ENCODE measurements at places on chromosomes 2 and 18.

GRCh38 chr2:148739454-148740105 lies 95.0 kb downstream of the EPC2 start:
- DNase-seq, result no peak

DNA sequence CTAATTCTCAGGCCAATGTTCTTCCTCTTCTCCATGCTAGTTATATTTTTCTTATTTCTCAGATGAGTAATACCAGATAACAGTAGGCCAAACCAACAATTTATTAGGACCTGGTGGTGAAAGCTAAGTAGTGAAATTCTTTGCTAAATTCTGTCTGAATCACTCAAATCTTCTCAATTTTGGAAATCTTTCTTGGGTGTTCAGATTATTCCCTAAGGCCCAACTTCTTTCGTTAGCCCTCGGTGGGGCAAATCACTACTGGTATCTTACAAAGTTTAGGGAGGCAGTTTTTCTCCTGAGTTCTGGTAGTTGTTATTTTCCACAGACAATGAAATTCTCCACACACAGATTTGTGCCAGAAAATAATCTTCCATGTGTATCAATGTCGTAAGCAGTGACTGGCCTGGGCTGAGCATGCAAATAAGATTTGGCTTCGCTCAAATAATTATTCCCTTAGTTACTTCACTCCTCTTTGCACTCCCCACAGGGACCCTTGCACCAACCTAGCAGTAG lies 443.5 kb upstream of the SLC14A2 start:
- no peak for DNase-seq

GRCh38 chr18:63342206-63342605 lies 22.6 kb upstream of the BCL2 start:
- no peak for DNase-seq

GRCh38 chr2:217568289-217568971 lies 434.4 kb downstream of the TNS1 start:
- no peak for DNase-seq

DNA sequence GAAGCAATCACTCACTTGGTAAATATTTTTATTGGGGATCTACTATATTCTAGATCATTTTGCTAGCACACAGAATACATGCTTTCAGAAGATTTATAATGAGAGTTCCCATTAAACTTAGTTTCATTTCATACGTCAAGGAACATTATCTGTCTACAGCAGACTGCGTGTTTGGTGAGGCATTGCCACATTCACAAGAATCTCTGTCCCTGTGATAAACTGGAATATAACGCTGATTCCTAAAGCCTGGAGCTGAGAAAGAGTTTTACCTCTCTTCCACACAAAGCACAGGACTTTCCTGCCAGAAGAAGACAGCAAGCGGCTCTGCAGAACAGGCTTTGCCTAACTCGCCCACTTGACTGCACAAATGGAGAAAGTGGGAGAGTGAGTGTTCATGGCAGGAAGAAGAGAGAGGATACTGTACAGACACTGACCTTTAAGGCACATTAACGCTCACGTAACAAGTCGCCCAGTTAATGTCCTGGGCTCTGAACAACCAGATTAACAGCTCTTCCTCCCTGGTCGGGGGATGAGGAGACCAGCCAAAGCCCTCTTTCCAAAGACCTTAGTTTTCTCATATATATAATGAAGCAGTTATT lies 356.2 kb downstream of the GPD2 start:
- no peak for DNase-seq

GRCh38 chr2:24969784-24970183 lies 2.0 kb downstream of the DNAJC27 start:
- no peak for DNase-seq

- DNase-seq, result no peak
These were observed 116.9 kb downstream of the RND3 start for GRCh38 chr2:150370561-150370960.

DNA sequence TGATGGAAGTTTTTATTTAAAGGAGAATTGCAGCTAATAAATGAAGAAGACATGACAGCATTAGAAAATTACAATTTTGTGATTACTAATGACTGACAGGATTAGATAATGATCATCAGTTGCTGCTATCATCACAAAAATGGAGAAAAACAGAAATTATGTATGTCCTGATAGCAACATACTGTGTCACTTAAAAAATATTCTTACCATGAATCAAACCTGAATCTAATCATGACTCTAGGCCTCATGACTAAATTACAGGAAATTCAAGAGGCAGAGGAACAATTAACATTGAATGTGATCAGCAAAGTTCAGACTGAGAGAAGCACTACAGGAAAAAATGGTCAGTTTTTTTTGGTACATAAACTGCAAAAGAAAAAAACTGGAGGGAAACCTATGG lies 147.8 kb downstream of the PMAIP1 start:
- no peak for DNase-seq

DNA sequence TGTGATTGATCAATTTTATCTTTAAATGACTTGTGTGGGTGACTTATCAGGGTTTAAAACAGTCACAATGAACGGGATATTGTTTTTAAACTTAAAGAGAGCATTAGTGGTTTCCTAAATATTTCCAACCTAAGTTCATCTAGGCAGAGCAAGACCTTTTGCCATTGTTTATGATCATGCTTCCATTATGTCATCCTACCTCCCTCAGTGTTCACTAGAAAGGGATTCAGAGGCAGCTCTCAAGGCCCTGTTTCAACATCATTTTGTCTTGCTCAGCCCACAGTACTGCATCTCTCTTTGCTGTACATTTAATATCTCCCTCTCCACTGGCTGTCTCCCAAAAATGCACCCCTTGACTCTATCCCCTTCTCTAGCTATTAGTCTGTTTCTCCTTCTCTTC lies 21.5 kb upstream of the PELI1 start:
- DNase-seq, result no peak

GRCh38 chr18:11741505-11742145 lies 52.6 kb downstream of the GNAL start:
- no peak for DNase-seq

- DNase-seq, result peak; percentile 31
These were observed 64.0 kb downstream of the INPP4A start for GRCh38 chr2:98508709-98509066.

DNA sequence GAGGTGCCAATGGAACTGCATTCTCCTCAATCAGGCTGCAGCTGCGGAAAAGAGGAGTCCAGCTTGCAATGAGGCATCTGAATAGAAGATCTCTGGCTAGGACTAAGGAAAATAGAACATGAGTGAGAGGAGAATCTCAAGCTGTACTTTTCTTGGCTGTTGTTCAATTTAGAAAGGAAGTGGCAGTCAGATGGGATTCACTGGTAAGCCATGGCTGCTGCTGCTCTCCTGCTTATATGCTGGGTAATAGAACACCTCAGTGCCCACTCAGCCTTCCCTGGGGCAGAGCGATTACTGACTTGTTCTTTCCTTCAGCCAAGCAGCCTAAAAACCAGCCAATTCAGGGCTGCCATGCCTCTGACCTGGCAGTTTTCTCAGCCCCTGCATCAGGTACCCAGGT lies 17.6 kb upstream of the CHST9 start:
- DNase-seq, result no peak

GRCh38 chr18:49431165-49431962 lies 29.1 kb downstream of the DYM start:
- no peak for DNase-seq

DNA sequence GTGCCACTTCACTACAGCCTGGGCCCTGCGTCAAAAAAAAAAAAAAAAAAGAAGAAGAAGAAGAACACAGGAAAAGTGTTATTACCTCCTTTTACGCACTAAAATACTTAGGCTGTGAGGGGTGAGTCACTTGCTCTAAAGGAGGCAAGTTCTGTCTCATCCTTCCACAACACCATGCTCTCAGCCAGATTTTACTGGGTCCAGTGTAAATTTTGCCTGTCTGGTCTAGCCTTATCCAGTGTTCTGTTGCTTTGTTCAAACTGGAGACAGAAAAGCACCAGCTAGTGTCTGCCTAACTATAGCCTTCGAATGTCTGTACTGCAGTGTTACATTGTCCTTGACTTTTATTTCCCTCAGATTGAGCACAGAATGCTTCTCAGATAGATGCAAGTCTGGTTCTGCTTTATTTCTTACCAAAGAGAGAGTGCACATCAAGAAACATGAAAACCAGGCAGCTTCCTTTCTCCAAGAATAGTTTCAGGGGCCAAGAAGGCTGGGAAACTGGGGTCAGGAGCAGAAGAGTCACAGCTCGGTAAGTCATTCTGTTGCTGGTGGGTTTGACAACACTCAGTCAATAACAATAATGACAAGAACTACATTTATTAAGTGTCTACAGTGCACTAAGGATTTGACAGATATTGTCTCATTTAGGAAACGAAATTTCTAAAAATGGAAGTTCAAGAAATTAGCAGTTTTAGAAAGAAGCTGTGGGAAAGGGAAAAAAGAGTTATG lies 3.1 kb upstream of the MSGN1 start:
- DNase-seq, result no peak

- DNase-seq, result no peak
These were observed at the start of gene LRP1B for GRCh38 chr2:142131010-142131669. LRP1B (minus strand) TSS chr2:142131016; CDS start chr2:142130729, 287 bp downstream.

GRCh38 chr2:221716426-221717303 lies 144.6 kb upstream of the EPHA4 start:
- no peak for DNase-seq

GRCh38 chr2:39469807-39470206 lies 32.7 kb upstream of the MAP4K3 start:
- DNase-seq, result no peak

DNA sequence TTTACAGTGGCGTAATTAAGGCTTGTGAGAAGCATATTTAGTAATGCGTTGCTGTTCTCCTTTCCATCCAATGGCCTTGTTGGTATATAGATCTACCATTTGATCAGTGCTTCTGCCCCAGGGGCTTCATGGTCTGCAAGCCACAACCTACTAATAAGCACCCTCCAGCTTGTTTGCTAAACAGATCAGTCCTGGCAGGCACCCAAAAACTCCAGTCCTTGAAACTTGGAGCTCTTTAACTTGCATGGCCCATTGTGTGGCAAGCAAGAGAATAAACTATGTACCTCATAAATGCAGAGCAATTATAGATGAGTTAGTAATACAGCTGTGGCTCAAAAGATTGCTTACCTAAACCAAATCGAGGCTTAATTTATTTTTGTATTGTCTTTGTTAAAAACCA lies 158.5 kb downstream of the FTCDNL1 start:
- no peak for DNase-seq

Measured in stimulated activated CD4-positive, alpha-beta T cell treated with anti-CD3 and anti-CD28 coated beads, Interleukin-1b, Interleukin-23, amount 100 ng/mL, for 1 hour (primary cell).